Activated T-helper 1 cell treated with anti-CD3 and anti-CD28 coated beads, Interleukin-12 subunit alpha, Interleukin-12 subunit beta, Interleukin-2, Interleukin-4 antibody, amounts not matched to agents 30 ng/mL and 10 ng/mL and 1 ng/mL, durations not matched to agents 14 hours and 24 hours and 36 hours (primary cell): ENCODE measurements at places on chromosomes 2 and 18.

- no peaks in the 10 kb centered on the region for H3K36me3 ChIP-seq
- no peaks in the 10 kb centered on the region for H3K4me1 ChIP-seq
- DNase-seq, result no peak
- peaks cover 5% of the 10 kb centered on the region for H3K27me3 ChIP-seq
- H3K27ac ChIP-seq, result no peak overlapping the region
These were observed 91.4 kb upstream of the LINC00305 start for GRCh38 chr18:64240316-64240715.

DNA sequence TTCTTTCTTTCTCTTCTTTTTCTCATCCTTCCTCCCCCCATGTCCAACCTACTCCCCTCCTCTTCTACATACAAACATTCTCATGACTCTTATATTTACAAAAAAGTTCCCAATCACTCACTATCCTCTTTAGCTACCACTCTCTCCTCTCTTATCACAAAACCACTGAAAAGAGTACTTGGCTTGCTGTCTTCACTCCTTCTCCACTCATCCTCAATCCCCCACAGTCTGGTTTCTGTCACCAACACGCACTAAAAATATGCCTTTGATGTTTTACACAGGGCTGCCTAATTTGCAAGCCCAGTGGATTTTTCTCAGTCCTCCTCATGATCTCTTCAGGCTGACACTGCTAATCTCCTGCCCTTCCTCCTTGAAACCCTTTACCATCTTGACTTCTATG lies 159.5 kb downstream of the TNS1 start:
- DNase-seq, result no peak
- H3K27ac ChIP-seq, result no peak overlapping the region
- H3K36me3 ChIP-seq, result no peaks in the 10 kb centered on the region
- H3K4me1 ChIP-seq, result no peaks in the 10 kb centered on the region
- H3K27me3 ChIP-seq, result no peaks in the 10 kb centered on the region

- H3K27ac ChIP-seq, result no peak overlapping the region
- no peaks in the 10 kb centered on the region for H3K4me1 ChIP-seq
- H3K4me3 ChIP-seq, result no peak overlapping the region
- no peak for DNase-seq
- no peaks in the 10 kb centered on the region for H3K27me3 ChIP-seq
These were observed 178.2 kb downstream of the TDRD15 start for GRCh38 chr2:21301871-21302455.

- H3K4me1 ChIP-seq, result no peaks in the 10 kb centered on the region
- no peaks in the 10 kb centered on the region for H3K36me3 ChIP-seq
- H3K27ac ChIP-seq, result no peak overlapping the region
- no peak overlapping the region for H3K4me3 ChIP-seq
- peaks cover 4% of the 10 kb centered on the region for H3K27me3 ChIP-seq
- DNase-seq, result no peak
These were observed 81.3 kb upstream of the TMEM178A start for GRCh38 chr2:39584283-39584965.

DNA sequence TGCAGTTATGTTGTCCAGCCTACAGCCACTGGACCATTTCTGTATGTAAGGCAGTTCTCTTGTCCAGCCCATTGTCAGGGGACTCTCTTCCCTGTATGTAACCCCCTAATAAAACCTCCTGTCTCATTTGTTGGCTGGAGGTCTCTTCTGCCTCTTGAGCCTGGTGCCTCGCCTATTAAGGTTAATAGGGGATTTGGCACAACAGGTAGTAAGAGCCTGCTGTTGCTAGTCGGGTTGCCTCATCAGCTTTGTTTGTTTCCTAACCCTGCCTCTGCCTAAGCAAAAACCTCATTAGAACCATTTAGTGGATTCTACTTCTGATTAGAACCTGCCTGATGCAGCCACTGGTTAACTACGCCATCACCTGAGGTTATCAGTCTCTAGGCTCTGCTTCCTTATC lies 62.2 kb upstream of the STPG4 start:
- H3K27me3 ChIP-seq, result peaks cover 6% of the 10 kb centered on the region
- H3K27ac ChIP-seq, result no peak overlapping the region
- no peaks in the 10 kb centered on the region for H3K36me3 ChIP-seq
- no peaks in the 10 kb centered on the region for H3K4me1 ChIP-seq
- H3K4me3 ChIP-seq, result no peak overlapping the region
- DNase-seq, result no peak

DNA sequence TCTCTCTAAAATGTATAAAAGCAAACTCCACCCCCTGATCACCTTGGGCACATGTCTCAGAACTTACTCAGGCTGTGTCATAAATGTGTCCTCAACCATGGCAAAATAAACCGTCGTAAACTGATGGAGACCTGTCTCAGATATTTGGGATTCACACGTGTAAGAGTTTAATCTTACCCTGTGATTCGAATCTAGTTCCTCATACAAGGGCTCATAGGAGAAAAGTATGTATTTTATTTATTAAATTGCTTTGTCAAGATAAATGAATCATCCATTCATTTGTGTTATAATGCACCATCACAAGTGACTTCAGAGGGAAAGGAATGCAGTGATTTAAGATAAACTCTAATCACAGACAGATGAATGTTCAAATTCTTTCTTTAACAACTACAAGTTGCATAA lies 712.5 kb upstream of the LRATD1 start:
- H3K36me3 ChIP-seq, result no peaks in the 10 kb centered on the region
- no peaks in the 10 kb centered on the region for H3K27me3 ChIP-seq
- no peak for DNase-seq
- no peak overlapping the region for H3K4me3 ChIP-seq
- no peaks in the 10 kb centered on the region for H3K4me1 ChIP-seq
- no peak overlapping the region for H3K27ac ChIP-seq

- peaks cover 21% of the 10 kb centered on the region for H3K4me1 ChIP-seq
- H3K4me3 ChIP-seq, result peak overlapping the region; percentile 85
- H3K27ac ChIP-seq, result peak overlapping the region; percentile 90
- peak; percentile 31 for DNase-seq
These were observed 1.8 kb upstream of the NFATC1 start for GRCh38 chr18:79393635-79394533.

DNA sequence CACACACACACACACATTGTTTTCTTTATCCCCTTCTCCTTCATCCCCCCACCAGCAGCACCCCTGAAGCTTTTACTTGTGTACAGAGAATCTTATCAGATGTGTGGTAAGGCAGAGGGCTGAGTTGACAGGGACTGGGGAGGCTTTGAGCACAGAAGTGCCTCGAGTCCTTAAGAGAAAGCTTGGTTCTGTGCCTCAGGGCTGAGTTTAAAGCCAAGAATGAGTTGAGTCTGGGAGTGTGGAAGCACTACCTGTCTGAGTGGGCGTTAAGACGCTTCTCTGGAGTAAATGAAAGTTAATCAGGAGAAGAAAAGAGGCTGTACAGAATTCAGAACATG lies 2.7 kb downstream of the ID2 start:
- peaks cover 6% of the 10 kb centered on the region for H3K27me3 ChIP-seq
- H3K4me3 ChIP-seq, result peak overlapping the region; percentile 99
- DNase-seq, result peak; percentile 41
- peaks cover 25% of the 10 kb centered on the region for H3K36me3 ChIP-seq

GRCh38 chr2:164522561-164522981 lies 98.7 kb downstream of the GRB14 start:
- H3K27ac ChIP-seq, result no peak overlapping the region
- no peaks in the 10 kb centered on the region for H3K4me1 ChIP-seq
- no peak overlapping the region for H3K4me3 ChIP-seq
- no peak for DNase-seq
- H3K36me3 ChIP-seq, result no peaks in the 10 kb centered on the region
- H3K27me3 ChIP-seq, result no peaks in the 10 kb centered on the region

GRCh38 chr2:18267501-18267900 lies 293.0 kb downstream of the RDH14 start:
- no peak overlapping the region for H3K27ac ChIP-seq
- H3K4me1 ChIP-seq, result no peaks in the 10 kb centered on the region
- H3K4me3 ChIP-seq, result no peak overlapping the region
- no peak for DNase-seq

GRCh38 chr2:162333968-162334367 lies 10.0 kb upstream of the GCA start:
- no peak for DNase-seq
- H3K4me3 ChIP-seq, result no peak overlapping the region
- no peak overlapping the region for H3K27ac ChIP-seq
- H3K4me1 ChIP-seq, result peaks cover under 1% of the 10 kb centered on the region
- no peaks in the 10 kb centered on the region for H3K27me3 ChIP-seq

DNA sequence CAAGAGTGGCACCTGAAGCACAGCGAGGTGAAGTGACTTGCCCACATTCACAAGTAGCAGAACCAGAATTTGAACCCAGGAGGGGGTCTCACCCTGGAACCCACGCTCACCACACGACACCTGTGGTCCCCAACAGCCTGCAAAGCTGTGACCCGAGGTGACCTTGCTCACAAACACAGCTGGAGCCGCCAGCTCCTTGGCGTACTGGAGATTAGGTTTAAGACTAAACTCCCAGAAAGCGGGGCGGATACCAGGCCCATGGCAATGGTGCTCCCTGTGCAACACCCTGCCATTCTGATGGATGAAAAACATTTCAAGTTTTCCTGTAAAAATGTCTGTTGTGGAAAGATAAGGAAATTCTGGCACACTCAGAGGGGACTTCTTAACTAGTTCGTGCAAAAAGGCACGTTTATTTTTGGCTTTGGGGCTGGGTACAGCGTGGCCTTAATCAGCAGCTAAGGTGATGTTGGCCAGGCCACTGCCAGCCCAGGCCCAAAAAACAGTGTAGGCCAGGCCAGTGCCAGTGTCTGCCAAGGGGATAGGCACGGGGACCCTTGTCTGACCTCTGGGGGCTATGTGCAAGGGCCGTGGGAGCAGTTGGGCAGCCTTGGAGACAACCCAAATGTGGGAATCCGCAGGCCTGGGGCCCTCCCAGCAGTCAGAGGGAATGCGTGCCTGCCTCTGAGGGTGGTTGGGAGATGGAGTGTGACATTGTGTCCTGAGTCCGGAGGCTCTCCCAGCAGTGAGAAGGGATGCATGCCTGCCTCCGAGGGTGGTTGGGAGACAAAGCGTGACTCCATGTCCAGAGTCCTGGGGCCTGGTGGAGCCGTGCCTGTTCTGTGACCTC lies 185.0 kb upstream of the HS6ST1 start:
- peaks cover 4% of the 10 kb centered on the region for H3K27me3 ChIP-seq
- DNase-seq, result no peak
- H3K4me3 ChIP-seq, result no peak overlapping the region
- no peak overlapping the region for H3K27ac ChIP-seq
